ENCODE measurements at places on chromosomes 5 and 9.
A peak's percentile ranks its signal among the peaks of the same experiment; 100 is the strongest.

DNA sequence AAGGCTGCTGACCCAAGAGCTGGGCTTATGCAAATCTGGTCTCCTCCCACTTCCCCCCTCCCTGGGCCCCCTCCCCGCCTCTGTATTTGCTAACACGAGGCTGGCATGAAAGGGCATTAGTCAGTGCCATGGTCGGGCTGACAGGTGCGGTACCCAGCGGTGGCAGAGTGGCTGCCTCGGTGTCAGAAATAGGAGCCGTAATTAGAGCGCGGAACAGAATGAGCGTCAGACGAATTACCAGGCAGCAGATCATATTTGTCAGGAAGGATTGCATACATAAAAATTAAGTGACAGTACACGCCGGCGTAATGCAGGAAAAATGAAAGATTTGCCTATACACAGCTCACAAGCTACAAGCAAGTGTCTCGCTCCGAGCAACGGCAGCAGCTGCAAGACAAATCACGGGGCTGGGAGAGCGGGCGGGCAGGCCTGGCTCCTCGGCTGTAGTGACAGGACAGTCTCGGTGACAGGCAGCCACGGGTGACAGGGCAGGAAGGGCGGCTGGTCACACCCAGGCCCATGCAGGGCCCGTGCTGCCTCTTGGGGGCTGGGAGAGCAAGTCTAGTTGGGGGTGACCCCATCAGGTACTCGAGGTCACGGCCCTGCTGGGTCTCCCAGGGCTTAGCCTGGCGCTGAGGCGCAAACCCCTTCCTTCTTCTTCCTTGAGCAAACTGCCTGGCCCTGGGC, 72.4 kb downstream of the NEK6 start:
- DNase-seq = no peak

DNA sequence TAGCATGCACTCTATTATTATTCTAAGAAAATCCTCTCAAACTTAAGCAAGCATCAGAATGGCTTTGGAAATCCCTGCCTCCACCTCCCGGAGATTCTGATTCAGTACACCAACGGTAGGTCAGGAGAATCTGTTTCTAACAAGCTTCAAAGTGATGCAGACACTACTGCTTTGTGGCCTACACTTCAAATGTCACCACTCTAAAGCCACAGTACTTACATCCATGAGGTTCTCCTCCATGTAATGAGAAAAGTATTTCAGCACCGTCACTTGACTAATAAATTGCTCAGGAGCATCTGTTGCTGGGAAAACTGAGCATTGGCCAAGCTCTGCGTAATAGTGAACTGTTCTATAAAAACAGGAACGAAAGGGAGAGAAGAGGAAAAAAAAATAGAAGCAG, 4.8 kb downstream of the PLK2 start:
- no peak for DNase-seq

- no peak for DNase-seq
These were observed 21.3 kb downstream of the PWWP2A start for GRCh38 chr5:160097991-160098390.

DNA sequence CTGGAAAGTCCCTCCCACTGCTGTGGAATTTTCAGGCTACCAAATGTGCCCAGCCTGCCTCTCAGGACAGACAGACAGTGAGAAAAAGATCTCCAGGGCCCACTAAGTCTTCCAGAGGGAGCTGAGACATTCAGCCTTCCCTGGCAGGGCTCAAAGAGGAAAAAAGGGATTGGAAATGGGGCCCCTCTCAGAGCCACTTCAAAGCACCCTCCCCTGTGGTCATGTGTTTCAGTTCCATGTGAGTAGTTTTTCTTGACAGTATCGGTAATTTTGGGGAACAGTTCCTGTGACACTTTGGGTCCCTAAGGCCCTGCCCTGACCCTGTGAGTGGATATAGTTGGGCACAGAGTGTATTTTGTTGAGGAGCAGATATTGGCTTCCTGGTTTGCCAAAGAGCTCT, 25.0 kb downstream of the LARP1 start:
- DNase-seq = no peak

GRCh38 chr5:95644351-95645042, 2.1 kb upstream of the RFESD start:
- DNase-seq = no peak

- DNase-seq = no peak
These were observed 48.2 kb upstream of the DPYSL3 start for GRCh38 chr5:147557876-147558745.

GRCh38 chr5:34043099-34043876, at the start of gene C1QTNF3:
C1QTNF3 (minus strand) TSS chr5:34043213; CDS start chr5:34043125, 88 bp downstream.
- no peak for DNase-seq

DNA sequence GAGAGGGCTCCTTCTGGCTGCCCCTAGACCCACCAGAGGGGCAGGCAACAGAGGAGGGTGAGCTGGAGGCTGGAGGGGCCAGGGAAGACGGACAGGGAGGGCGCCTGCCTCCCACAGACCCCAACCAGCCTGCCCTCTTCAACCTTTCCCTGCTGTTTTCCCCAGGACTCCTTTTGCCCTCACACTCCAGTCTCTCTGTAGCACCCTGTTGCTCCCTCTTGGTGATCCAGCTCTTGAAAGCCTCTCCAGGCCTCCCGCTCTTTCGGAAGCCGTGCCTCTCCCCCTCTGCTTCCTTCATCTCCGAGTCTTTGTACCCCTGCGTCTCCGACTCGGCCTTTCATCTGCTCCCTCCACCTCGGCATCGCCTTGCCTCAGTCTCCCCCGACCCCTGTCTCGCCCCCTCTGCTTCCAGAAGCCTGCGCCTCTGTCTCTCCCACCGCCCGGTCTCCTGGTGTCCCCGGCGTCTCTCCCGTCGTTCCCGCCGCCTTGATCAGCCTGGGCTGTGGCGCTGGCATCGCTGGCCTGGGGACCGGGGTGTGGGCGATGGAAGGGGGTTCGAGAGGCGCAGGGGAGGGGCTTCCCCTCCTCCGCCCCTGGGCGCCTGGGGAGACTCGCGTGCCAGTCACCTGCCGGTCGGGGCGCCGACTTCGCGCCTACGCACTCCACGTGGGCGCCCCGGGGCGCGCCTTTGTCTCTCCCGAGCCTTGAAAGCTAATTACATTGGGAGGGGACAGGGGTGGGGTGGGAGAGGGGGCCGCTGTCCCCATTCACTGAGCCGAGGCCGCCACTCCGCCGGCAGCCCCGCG, 5.3 kb upstream of the PRDM12 start:
- DNase-seq = peak; percentile 51

DNA sequence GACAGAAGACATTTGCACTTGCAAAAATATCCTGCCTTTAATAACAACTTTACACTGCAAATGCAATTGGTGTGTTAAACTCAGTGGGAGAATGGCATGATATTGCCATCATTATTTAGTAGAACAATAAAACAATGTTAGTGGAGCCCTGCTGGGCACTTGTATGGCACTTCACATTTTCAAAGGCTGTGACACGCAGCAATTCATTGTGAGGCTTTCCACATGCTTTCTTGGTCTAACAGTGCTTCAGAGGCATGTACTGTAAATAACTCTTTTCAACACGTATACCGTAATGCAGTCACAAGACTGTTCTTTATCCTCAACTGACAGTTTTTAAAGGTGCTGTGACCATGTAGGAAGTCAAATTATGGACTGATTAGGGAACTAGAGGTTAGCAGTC, 155.5 kb upstream of the EPB41L4A start:
- no peak for DNase-seq

GRCh38 chr5:140011297-140011802, 31.7 kb downstream of the NRG2 start:
- DNase-seq = no peak

DNA sequence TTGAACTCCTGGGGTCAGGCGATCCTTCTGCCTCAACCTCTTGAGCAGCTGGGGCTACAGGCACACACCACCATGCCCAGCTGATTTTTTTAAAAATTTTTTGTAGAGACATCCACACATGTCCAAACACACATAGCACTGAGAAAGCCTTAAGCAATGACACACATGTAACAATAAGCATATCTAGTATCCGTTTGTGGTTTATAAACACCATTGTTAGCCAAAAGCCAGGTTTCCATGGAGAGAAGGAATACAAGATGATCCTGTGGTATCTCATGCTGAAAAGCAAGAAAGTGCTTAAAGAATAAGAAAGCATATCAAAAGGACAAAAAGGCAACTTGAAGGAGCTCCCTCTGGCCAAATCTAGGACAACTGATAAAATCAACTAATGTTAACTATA, 29.7 kb upstream of the SLC1A3 start:
- no peak for DNase-seq

DNA sequence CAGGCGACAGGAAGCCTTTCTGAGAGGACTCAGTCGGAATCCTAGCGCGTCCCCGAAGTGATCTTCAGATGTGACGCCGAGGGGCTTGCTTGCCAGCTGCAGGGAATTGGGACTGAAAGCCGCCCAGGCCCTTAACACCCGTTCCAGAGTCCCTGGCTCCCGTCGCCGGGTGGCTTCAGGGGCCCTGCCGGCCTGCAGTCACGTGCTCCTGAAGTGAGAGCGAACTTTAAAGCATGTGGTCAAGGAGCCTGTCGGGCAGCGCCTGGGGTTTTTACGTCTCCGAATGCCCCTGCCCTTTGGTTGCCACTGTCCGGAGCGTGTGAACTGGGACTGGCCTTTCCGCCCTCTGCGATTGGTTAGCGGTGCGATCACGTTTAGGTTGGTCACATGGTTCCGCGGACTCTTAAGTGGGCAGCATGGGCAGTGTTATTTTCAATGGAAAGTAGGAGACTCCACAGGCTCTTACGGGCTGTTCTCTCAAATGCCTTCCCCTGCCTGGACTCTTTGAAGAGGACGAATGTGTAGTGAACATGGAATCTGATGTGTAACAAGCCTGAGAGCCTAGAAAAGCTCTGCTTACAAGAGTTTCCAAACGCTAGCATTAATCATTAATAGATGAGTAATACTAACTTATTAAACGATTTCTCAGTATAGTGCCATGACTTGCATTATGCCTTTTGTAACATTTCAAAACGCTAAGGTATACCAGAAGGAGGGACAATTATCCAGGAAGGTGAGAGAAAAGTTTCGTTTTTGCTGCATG, 1.9 kb downstream of the VLDLR start:
- DNase-seq = no peak

DNA sequence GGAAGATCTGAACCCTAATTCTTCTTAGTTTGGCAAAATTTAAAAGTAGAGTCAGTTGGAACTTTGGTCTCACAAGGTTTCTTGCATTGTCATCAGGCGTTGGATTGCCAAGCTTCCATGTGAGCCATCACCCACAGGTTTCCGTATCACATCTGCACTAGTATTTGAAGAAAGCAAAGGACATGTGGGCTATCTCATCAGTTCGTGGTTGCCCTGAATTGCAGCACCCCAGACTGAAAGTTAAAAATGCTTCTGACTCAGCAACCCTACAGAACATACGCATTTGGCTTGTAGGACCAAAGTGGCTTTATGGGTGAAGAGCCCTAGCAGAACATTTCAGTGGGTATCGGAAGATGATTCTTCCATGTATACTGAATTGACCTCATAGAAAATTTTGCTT, 358.0 kb downstream of the ENC1 start:
- DNase-seq = no peak

- no peak for DNase-seq
These were observed 137.3 kb upstream of the ACO1 start for GRCh38 chr9:32247168-32247567.

- DNase-seq = no peak
These were observed 79.3 kb downstream of the STARD4 start for GRCh38 chr5:111432883-111433536.

GRCh38 chr9:133960568-133961129, 31.5 kb downstream of the VAV2 start:
- DNase-seq = peak; percentile 61

Data from RWPE2 (cell line).